NCI-H2107 (cell line): ENCODE measurements at places on chromosomes 7 and 10.

DNA sequence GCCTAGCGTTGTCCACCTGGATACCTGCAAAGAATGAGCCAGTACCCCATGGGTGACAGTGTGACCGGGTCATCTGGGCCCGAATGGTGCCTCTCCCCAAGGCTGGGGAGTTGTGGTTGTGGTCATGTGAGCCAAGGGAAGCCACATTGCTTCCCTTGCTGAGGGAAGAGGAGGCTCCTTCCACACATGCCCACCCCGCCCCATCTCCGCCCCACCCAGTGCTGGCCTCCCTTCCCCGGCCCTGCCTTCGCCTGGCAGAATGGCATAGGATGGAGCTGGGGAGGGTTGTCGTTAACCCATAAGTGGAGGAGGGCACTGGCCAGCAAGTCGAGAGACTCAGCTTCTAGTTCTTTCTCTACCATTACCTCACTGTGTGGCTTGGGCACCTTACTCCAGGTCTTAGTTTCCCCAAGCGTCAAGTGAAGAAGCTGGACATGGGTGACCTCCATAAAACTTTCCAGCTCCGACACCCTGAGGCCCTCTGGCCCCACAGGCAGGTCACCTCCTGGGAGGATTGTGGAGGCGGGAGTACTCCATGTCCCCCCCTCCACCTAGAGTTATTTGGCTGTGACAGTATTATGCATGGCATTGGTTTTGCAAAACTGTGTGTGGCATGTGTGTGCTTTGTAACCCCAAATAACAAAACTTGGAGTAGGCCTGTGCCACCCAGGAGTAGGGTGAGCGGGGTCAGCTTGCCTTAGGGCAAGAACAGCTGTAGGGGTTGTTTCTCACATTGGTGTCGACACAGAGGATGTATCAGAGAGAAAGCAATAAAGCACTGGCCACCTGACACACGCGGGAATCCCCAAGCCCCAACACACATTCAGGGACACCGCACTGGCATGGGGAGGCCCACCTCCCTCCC lies 90.5 kb upstream of the MACROH2A2 start:
- no peak for DNase-seq

DNA sequence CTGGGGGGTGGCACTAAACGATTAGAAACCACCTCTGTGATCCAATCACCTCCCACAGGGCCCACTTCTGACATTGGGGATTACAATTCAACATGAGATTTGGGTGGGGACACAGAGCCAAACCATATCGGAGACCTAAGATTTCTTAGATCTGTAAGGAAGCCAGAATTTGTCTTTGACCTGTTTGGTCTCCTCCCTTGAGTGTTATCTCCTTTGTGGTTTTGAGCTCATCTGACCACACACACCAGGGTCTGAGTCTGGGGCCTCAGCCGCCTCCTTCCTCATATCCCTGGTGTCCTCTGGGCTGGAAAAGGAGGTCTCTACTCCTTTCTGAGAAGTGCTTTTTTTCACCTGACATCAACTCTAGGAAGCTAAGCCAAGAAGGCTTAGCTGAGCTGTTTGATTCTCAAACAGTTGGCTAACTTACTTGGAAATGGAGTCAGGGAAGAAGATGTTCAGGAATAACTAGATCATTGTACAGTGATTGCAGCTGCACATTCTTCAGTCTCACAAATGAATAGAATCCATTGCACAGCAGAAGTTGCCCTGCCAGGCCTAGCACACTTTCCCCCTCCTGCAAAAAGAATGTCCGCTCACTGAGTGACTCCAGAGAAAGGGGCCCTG lies 167.4 kb downstream of the ARHGAP21 start:
- DNase-seq: no peak

DNA sequence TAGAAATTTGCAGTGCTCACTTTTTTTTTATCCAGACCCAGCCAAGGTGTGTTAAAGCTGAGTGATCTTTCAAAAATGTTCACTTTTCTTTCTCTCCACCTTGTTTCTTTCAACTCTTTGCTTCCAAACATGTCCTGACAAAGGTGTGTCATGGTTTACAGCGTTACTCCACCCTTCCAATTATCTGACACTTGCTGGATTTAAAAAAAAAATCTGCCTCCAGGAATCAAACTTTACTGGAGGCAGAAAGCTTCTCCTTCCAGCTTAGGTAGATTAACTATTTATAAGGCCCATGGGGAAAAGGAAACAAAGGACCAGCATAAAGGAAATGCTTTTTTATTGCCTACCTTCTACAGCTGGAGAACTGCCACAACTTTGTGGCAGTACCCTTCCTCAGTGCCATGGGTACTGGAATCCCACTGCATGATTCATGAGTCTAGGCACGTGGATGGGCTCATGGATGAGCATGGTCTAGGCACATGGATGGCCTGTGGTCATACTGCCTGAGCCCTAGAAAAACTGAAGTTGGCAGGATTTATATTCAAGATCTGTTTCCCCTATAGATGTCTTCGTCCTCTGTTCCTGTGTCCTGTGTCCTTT lies at the start of gene COL17A1:
Gene COL17A1 (minus strand): TSS at position 80 of the 600 bp plus-strand sequence. CDS start 5,207 bp downstream, outside the sequence.
- no peak for DNase-seq

GRCh38 chr7:31056775-31057346 lies 4.8 kb downstream of the ADCYAP1R1 start:
- DNase-seq: no peak

DNA sequence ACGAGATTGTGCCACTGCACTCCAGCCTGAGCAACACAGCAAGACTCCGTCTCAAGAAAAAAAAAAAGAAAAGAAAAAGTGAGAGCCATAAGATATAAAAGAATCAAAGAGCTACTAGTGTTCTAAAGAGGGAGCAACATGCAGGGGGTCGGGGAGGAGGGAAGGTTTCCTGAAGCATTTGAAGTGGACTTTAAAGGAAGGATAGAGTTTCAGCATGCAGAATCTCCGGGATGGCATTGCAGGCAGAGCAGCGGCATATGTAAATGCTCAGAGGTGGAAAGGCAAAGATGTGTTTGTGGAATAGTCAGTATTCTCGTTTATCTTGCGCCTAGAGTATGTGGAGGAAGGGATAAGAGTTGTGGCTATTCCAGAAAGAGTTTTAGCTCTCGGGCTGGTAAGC lies 447.6 kb upstream of the NFE2L3 start:
- no peak for DNase-seq

DNA sequence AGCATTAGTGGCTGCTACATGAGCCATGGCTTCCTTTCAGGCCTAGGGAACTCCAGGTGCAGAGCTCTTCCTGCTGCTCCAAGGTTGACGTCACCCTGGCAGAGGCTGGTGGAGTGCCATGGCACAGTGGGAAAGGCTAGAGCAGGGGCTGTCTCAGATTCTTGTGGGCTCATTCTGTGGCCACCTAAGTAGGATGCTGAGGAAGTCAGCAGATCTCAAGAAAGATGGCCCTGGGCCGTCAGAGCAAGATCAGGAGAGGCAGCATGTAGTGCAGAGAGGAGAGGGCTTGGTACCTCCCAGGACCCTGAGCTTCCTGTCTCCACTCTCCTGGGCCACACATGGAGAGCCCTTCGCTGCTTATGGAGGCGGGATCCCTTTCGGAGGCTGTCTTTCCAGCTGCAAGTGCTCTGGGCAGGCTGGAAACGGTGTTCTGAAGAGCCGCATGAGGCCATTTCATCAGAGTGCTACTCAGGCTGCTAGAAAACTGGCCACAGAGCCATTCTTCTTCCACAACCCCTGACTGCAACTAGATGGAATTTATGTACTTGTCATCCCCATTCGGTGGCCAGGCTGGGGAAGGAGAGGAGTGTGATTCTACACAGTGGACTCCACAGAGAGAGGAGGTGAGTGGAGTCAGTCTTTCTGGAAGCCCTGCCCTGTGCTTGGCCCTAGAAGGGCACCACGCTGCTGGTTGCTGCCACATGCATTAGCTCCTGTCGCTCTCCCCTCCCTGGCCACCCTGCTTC lies 304.2 kb downstream of the RPS24 start:
- DNase-seq: no peak

GRCh38 chr7:112547916-112548315 lies 67.1 kb downstream of the LSMEM1 start:
- DNase-seq: no peak

DNA sequence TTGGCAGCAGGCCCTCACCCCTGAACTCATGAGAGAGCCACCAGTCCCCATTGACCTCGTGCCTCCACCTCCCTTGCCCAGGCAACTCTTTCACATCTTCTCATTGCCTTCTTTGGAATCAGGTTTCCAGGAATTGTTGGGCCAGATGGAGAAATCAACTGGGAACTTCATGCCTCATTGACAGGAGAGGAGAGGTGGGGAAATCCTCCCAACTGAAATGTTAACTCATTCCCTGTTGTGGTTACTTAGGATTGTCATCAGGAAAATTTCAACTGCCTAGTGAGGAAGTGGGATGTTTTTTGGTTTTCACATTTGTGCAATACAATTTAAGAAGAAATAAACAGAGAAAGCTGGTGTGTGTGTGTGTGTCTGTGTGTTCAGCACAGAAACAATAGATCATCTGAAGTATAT lies 106.6 kb upstream of the INHBA start:
- no peak for DNase-seq

DNA sequence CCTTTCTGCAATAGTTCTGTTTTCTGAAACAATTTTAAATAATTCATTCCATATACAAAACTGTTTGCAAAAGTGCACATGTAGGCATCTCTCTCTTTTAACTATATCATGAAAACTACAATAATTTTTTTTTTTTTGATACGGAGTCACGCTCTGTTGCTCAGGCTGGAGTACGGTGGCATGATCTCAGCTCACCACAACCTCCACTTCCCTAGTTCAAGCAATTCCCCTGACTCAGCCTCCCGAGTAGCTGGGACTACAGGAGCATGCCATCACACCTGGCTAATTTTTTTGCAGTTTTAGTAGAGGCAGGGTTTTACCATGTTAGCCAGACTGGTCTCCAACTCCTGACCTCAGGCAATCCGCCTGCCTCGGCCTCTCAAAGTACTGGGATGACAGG lies 44.0 kb upstream of the SEMA3A start:
- DNase-seq: no peak

DNA sequence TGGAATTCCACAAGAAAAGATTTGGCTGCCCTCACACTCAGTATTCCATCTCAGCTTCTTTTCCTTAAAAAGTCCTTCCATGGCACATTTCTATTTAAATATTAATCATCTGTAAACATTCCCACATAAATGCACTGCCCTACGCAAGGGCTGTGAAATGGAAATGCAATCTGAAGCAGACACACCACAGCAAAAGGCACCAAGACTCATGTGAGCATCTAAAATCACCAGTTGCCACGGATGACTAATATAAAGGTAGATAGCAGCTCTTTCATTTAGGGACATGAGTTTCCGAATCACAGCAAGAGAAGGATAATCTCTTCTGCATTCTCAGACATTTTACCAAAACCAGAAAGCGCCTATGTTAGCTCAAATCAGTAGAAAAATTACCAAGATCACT lies 31.6 kb downstream of the COA1 start:
- DNase-seq: no peak

DNA sequence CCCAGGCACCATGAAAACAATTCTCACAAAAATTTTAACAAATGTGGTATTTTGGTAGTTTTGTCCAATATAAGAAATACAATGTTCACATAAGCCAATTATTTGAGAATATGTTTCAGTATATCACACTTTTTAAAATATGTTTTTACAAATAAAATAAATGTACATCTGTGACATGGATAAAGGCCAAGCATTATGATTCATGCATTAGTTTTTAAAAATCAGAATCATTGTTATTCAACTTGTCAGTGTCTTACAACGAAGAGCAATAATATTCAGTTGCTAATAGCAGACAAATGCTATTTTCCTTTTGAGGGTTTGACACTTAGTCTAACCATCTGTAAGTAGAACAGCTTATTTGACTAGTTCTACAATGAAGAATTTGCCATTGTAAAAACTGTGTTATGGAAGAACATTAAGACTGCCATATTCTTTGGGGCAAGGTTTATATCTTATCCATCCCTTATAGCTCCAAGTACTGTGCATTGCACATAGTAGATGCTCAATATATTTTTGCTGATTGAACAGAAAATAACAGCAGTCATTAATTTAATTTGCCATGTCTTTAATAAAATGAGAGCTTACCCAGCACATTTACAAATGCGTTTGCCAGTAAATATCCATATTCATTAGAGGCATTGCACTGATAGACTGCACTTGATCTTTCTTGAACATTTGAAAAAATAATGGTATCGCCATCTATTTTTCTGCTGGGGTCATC lies 67.4 kb upstream of the LAMB4 start:
- no peak for DNase-seq

DNA sequence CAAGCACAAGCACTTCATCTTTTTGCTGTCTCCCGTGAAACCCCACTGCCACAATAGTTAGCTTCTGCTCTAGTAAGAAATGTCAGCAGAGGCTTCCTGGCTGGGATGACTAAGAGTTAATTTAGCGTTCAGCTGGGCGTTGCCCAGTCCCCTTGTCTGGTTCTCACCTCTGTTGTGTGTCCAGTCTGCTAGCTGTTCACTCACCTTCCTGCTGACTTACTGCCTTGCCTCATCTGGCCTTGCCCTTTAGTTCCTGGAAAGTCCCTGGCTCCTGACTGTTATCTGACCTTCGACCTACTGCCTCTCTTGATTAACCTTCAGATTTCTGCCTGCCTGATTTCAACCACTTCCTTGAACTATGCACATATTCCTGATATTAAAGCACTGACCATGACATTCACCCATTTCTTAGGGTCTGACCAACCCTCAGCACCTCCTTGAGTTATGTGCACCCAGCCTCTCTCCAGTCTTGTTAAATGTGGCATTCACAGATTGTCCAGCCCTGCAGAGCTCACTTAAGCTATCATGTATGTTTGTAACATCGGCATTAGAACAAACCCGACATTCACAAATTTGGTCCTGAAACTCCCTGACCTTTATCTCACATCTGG lies 30.3 kb downstream of the C7orf33 start:
- no peak for DNase-seq

- DNase-seq: no peak
Measured at GRCh38 chr10:2631557-2632205, 435.7 kb upstream of the PFKP start.

GRCh38 chr10:106941297-106942034 lies 223.0 kb downstream of the SORCS1 start:
- DNase-seq: no peak

DNA sequence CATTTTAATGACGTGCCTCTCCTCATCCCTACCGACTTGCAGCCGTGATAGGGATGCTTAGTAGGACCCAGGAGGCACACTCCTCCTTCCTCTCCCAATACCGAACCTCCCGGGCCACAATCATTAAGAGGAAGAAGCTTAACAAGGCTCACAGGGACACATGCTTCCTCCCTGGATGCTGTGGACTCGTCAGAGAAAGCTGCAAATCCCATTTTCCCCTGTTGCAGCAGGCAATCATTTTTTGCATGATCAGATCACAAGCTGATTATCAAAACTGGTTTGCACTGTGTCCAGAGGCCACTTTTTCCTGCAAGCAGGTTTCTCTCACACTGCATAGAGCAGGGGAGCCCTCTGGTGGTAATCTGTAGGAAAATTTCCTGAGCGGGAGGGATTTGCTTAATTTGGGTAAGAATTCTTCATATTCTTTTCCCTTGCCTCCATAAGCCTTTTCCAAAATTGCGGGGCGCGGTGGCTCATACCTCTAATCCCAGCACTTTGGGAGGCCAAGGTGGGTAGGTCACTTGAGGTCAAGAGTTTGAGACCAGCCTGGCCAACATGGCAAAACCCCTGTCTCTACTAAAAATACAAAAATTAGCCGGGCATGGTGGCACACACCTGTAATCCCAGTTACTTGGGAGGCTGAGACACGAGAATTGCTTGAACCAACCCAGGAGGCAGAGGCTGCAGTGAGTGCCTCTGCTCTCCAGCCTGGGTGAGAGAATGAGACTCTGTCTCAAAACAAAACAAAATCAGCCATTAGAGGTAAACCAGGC lies 16.1 kb upstream of the LAMB4 start:
- DNase-seq: peak; percentile 75

GRCh38 chr7:116169060-116169459 lies 41.3 kb upstream of the TES start:
- no peak for DNase-seq
